Smooth muscle cell of trachea (primary cell): ENCODE measurements at places on chromosomes 3 and 15. TPM values are rescaled to one million over a fixed set of nuclear protein-coding genes. Genes with fewer than 3 reads are reported as not detected.

IL16 gene
- 2.0 and 6.1 TPM in 2 replicates for total RNA-seq

ZCWPW2 gene
- total RNA-seq = 0.66 and 1.3 TPM in 2 replicates

ATP10A gene
- total RNA-seq = 3.5 and 5.8 TPM in 2 replicates

C15orf62 gene
- 0.15 TPM in 1 of 2 replicates, not detected in the other for total RNA-seq

ACTC1 gene
- total RNA-seq = not detected in 2 replicates

MORC1 gene
- not detected in 2 replicates for total RNA-seq

GHSR gene
- not detected in 2 replicates for total RNA-seq

GP9 gene
- total RNA-seq = not detected in 2 replicates

HOMER2 gene
- total RNA-seq = 7.3 and 12.9 TPM in 2 replicates

CORO2B gene
- 31.3 and 42.5 TPM in 2 replicates for total RNA-seq

VILL gene
- total RNA-seq = 8.0 and 8.3 TPM in 2 replicates
